ENCODE measurements at places on chromosomes 2 and 18.
A peak's percentile ranks its signal among the peaks of the same experiment; 100 is the strongest.

DNA sequence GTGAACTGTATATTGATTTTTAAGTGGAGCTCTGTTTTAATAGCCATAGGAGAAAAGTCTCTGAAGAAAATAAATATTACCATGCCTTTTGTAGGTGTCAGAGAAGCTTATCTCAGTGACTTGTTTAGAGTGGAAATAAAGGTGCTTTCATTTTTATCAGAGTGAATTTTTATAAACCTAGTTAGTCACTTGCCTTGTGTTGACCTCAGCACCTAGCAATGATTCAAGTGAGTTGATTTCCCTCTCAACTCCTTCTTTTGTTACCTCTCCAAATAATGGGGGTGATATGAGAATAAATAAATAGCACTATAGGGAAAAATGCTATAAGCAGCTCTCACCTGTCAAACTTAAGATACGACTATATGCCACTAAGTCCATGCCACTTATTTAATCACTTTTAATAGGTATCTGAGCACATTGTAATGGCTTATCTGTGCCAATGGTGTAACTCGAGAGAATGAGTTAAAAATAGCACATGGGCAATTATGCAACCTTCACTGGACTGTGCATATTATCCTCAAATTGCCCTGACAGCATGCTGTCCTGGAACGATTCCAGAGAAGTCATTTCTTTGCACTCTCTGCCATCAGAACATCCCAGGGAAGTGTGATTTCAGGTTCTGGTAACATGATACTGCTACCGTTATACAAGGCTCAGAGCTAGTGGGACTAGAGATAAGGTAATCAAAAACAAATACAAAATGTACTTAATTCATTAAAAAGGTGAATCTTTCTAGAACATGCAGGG is 290.8 kb downstream of the CCDC85A start:
- DNase-seq: peak; percentile 80

- DNase-seq: no peak
These were observed 7.4 kb downstream of the PTRHD1 start for GRCh38 chr2:24785671-24786321.

- DNase-seq: no peak
These were observed 800.2 kb downstream of the PLCL1 start for GRCh38 chr2:198604599-198604998.

DNA sequence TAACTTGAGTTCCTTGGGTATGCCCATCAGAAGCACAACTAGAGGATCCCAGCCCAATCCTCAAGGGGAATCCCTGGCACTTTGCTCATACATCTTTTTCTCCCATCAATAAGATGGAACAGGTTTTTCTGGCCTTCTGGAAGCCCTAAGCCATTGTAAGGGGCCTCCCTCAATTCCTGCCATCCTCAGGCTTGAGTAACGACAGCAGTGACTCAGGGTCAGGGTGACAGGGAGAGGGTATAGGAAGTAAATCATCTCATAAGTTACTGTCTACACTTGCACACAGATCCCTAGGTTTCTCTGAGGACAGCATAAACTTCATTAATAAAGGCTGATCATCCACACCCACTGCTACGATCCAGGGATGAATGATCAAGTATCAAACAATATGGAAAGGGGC is 35.0 kb downstream of the AMER3 start:
- no peak for DNase-seq

DNA sequence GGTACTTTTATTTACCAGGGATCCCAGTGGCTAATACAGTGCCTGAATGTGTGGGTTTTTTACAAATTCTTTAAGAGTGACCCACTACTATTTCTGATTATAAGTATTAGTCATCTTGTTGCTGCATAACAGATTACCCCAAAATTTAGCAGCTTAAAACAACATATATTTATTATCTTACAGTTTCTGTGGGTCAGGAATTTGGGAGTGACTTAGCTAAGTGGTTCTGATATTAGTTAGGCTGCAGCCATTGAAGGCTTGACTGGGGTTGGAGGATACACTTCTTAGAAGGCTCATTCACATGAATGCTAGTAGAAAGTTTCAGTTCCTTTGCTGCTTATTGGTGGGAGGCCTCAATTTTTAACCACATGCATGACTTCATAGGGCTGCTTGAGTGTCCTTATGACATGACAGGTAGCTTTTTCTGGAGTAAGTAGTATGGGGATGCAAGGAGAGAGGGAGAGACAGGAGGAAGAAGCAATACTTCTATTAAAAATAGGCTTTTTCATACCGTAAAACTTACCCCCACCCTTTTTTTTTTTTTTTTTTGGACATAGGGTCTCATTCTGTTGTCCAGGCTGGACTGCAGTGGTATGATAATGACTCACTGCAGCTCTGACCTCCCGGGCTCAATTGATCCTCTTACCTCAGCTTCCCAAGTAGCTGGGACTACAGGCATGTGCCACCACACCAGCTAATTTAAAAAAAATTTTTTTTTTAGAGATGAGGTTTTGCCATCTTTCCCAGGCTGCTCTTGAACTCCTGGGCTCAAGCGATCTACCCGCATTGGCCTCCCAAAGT is 13.3 kb upstream of the POLE4 start:
- DNase-seq: no peak

- no peak for DNase-seq
These were observed 74.5 kb downstream of the DTNB start for GRCh38 chr2:25598911-25599310.

DNA sequence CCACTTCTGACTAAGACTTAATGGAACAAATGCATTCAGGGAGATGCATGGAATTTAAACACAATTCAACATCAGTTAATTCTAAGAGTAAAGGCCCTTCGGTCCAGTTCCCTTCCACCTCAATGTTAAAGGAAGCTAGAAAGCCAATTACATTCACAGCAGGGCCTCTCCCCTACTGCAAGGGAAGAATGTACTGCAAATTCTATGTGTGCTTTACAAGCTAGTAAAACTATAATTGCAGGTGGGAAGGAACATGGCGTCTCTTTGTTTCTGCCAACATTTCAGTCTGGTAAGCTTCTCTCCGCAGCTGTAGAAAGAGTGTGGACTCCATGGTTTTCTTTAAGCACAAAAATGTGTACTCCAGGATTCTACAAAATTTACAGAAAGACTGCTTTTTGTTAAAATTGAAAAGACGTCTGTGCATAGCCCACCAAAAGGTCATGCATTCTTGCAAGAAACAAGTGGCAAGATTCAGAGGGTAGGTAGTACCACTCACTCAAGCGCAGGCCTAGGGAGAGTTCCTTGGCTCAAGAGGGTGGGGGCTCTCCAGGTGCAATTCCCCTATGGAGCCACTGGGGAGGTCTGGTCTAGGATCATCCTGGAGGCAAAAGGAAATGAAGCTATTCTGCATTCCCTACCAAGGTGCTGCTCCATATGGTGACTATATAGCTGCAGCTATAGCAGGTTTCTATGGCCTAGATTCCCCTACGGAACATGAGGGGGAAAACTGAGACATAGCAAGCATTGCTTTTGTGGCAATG is 127.0 kb upstream of the FZD5 start:
- DNase-seq: no peak

DNA sequence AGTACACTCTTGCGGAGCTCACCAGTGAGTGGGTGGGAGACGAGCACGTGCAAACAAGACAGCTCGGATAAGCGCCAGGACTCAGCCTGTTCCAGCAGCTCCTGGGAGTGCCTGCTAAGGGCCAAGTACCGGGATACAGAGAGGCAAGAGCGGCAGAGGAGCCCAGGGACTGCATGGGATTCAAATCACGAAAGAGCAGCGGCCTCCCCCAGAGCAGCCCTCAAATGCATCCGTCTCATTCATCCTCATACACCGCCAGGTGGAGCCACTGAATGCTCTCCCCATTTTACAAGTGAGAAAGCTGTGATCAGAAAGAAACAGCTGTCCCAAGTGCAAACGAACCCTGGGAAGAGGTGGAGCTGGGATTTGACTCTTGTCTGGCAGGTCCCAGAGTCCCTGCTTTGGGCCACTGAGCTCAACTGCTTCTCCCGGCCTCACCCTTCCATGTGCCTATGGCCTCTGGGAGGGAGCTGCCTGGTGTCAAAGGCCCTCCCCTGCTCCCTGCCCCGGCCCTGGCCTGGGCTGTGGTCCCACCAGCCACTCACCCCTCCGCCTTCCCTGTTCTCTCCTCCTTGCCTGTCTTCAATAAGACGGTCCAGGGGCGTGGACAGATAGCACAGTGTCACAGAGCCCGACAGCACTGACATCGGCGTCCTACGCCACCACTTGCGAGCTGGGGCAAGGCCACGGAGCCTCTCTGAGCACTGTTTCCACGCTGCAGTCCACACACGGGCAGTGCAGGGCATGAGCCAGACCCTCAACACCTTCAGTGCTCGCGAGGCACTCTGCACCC is 72.8 kb upstream of the TAF1B start:
- peak; percentile 52 for DNase-seq

DNA sequence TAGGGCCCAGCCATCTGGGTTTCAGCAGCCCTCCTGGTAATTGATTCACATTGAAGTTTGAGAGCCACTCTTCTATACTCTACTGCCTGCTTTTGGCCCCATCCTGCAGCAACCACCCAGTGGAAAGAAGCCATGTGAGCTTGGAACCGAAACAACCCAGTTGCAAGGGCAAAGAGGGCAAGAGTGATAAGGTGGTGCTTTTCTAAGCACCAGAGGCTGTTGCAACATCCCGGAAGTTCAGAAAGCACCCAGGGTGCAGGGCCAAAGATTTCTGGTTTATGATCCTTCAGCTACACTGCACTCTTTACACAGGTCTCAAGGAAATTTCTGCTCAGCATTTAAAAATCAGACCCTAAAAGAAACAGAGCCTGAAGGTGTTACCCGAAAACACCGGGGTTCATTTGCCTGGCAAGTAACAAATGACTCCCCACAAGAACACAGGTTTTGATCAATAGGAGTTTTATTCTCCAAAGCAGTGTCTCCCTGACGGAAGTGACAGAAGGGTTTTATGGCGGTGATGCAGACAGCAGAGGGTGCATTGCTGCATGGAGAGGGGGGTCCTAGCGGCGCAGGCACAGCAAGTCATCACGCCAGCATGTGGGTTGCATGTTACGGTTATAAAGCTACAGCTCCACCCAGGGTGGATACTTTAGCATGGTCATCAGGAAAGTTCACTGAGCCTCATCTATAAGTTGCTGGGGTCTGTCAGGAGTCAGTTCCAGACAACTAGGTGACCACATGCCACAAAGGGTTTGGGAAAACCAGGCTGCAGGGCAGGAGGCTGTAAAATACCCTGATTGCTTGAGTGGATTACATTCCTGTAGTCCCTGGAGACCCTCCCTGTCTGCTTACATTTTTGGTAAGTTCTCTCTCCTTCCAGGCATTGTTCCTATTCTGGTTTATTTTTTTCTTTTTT is 28.8 kb upstream of the TMEM37 start:
- DNase-seq: no peak

- no peak for DNase-seq
These were observed 30.9 kb upstream of the EGR4 start for GRCh38 chr2:73324126-73324725.

- DNase-seq: no peak
These were observed 46.8 kb downstream of the RAB27B start for GRCh38 chr18:54875063-54875462.

DNA sequence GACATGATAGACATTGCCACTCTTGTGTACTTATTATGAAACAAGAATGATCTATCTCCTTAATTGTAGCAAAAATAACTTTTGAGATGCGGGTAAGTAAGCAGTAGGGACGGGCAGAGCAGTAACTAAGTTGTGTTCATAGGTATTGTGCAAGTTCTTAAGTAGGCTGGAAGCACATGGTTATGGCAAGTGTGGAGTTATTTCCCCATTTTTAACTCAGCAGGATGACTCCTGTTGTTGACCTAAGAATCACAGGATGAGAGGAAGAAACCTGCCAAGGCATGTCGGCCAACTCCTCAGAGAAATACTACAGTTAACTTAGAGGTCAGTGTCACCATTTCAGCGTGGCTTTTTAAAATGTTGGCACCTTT is 51.1 kb upstream of the FN1 start:
- no peak for DNase-seq

DNA sequence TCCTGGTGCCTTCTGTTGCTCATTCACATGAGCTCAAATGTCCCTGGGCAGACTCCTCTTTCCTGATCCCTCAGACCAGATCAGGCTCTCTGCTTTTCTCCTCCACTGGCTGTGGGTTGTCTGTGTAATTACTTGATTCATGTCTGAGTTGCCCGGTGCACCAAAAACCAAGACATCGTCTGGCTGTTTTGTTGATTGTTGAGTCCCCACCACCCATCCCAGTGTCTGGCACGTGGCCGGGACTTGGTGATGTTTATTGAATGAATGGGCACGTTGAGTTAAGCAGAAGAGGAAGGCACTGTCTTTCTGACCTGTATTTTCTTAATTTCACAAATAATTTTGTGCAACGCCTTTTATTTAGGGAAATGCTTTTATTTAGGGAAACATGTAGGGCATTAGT is 499.1 kb upstream of the HS6ST1 start:
- DNase-seq: no peak

DNA sequence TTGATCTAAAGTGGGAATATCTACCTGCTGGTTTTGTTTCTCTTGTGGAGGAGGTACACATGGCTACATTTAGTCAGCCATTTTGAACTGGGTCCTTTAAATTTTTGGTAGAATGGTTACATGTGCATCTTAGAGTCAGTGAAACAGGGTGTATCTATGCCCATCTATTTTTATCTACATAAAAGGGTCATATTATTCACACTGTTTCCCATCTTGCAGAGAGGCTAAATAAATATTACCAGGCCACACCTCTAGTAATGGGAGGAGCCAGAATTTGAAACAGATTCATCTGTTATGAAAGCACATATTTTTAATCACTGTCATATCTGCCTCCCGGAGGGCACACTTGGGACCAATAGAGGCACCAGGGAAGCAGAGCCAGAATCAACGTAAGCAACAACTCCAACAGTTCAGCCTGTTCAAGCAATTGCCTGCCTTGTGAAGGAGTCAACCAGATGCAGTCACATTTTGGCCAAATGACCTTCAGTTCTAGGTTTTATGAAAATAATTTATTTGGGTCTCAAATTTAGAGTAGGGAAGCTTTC is 376.8 kb downstream of the TSN start:
- no peak for DNase-seq

- no peak for DNase-seq
These were observed 481 bp downstream of the SLC30A6 start for GRCh38 chr2:32166115-32166574.

GRCh38 chr2:168565512-168565911 is 109.4 kb downstream of the CERS6 start:
- DNase-seq: no peak

- DNase-seq: no peak
These were observed 1052.3 kb upstream of the ZEB2 start for GRCh38 chr2:145572238-145572637.
